ENCODE measurements at places on chromosomes 12 and 14. TPM values are rescaled to one million over a fixed set of nuclear protein-coding genes. Genes with fewer than 3 reads are reported as not detected.
A peak's percentile ranks its signal among the peaks of the same experiment; 100 is the strongest.

GRCh38 chr12:93168751-93169150, 209.0 kb upstream of the NUDT4 start:
- no peak for DNase-seq

DNA sequence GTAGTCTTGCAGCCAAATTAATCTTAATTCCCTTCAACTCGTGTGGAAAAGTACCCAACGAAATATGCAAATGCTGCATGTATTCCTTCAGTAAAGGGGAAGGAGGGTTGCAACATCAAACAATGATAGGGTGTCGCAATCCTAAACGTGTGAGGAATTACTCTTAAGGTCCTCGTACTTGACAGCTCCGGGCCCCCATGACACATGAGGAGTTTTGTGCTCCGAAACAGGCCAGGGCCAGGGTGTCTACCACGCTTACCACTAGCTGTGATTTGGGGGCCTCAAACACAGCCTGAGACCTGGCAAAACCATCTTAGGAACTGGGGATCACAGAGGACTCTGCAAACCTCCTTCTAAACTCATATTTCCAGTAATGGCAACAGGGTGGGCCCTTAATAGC, 20.4 kb downstream of the FOS start:
- no peak for DNase-seq

- no peak for DNase-seq
These were observed 92.7 kb downstream of the NCOR2 start for GRCh38 chr12:124474709-124475108.

DNA sequence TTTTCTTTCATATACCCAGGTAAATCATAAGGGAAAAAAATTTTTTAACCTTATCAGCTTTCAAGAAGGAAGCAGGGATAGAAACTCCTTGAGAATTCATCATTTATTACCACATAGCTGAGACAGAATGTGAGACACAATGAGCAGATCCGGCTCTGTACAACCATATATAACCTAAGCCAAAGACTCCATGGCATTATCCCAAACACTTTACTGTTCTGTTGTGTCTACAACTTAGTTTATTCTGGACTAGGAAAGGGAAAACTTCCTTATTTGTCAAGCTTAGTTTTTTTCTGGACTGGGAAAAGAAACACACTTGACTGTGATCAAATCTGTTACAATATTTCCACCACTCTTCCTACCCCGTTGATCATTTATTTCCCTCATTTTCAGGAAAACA, 38.3 kb upstream of the CATSPERB start:
- DNase-seq, result no peak

DNA sequence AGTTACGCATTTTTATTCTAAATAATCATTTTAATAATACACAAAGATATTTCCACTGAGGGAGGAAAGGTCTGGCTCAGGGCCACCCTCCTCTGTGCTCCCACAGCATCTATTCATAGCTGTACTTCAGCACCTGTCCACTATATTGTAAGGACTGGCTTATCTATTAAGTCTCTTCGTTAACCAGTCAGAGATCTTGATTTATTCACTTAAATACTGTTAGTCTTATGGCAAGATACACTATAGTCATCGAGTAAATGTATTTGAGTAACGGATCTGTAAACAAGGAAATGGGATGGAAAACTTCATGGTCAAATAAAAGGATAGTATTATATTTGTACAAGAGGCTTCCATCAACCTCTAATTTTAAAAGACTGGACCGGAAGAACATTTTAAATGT, 54.6 kb downstream of the SPTLC2 start:
- no peak for DNase-seq

GRCh38 chr12:54390176-54390667, 5.7 kb upstream of the ZNF385A start:
- no peak for DNase-seq

DNA sequence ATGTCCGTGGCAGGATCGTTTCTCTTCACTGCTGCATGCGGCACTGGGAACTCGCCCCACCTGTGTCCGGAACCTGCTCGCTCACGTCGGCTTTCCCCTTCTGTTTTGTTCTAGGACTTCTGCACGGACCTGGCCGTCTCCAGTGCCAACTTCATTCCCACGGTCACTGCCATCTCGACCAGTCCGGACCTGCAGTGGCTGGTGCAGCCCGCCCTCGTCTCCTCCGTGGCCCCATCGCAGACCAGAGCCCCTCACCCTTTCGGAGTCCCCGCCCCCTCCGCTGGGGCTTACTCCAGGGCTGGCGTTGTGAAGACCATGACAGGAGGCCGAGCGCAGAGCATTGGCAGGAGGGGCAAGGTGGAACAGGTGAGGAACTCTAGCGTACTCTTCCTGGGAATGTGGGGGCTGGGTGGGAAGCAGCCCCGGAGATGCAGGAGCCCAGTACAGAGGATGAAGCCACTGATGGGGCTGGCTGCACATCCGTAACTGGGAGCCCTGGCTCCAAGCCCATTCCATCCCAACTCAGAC, 1.2 kb downstream of the FOS start:
- DNase-seq, result no peak

DNA sequence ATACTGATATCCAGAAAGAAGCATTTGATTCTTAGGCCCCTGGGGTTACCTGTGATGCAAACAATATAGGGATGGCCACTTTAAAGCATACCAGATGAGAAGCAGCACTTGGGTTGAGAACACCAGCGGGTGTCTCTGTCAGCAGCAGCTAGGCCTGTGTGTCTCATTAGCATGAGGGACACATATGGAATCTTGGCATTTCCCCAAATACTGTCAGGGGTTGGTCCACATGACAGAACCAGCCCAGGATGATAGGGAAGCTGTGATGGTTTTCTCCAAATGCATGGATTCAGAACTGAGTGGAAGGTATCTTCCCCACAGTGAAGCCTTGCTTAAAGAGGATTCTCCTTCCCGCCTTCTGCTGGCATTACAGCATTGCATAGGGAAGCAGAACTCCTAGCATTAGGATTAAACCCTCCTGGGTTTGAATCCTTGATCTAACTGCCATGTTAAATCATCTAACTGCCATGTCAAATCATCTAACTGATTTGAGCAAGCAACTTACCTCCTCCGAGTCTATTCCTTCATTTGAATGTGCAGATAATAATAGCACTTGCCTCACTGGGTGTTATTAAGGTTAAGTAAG, 111.5 kb upstream of the WSCD2 start:
- DNase-seq, result no peak

DNA sequence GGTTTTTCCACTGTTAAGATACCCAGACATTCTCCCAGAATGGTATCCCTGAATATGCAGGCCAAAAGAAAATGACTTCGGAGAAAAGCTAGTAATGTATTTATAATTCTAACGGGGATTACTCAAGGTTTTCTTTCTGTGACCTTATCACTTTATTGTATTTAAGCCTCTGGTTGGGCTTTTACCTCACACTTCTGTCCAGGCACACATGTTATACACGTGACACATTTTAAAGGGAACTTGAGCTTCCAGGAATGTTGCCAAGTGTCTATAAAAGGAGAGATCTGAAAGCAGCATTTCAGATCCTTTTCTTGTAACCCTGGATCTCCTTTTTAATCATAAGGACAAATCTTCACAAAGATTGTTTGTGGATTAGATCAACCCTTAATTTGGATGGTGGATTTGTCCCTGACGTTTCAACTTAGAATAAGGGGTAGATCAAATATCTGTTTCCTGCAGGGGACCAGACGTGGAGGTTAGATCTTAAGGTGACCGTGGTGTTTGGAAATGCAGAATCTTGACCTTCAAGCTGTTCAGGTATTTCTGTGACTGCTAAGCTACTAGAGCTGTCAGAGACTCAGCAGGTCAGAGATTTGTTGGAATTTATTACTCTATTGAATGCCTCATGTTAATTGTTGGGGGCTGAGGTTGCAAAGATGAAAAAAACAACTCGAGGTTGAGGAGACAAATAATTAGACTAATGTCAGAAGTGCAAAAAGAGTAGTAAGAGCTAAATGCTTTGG, 1.5 kb downstream of the CIPC start:
- DNase-seq, result peak; percentile 74

DNA sequence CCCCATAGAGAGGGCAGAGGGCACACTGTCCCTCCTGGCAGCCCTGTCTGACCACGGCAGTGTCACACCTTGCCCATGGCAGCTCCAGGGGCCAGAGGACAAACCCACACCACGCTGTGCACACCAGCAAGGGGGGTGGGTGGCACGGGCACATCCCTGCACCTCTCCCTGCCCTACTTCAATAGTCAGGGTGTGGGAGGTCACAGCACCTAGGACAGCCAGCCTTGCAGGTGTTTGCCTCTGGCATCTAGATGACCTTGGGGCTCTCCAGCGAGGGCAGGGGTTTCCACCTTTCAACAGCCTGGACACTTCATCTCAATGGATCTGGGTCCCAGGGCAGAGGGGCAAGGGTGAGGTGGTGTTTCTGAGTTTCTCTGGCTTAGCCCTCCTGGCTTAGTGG, 69.2 kb downstream of the LGMN start:
- DNase-seq, result no peak

GRCh38 chr14:71264260-71264659, 357.0 kb downstream of the PCNX1 start:
- DNase-seq, result no peak

DNA sequence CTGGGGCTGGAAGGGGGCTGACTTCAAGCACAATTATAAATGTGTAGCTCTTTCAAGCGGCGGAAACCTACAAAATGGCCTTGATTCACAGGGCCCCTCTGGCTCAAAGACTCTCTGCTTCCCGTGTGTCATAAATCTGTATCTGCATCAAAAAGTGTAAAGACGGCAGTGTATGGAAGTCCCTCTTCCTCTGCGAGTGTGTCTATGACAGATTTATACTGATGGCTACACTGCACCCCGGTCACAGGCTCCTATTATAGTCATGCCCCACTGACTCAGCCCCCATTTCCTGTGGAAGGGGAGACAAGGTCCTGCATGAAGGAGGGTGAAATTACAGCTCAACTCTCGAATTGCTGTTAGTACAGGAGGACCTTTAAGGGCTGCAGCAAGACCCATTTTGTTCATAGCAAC, 68.6 kb downstream of the HMGA2 start:
- DNase-seq, result peak; percentile 39

- DNase-seq, result no peak
These were observed 324 bp downstream of the POLE start for GRCh38 chr12:132686825-132687210.

DNA sequence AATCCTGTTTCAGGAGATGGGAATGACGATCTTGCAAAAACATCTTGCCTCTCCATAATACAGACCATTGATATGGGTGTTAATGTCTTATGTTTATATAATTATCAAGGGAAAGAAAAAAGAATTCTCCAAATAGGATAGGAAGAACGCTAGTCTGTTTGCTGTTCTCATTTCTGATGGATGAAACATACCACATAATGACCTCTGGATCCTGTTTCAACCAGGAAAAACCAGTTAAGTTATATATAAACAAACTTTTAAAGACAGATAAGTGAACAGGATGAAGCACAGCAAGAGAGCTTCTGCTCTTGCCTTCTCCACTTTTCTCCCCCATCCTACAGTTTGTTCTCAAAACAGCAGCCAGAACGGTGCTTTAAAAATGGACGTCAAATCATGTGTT, 27.8 kb downstream of the COQ6 start:
- DNase-seq, result peak; percentile 20

DNA sequence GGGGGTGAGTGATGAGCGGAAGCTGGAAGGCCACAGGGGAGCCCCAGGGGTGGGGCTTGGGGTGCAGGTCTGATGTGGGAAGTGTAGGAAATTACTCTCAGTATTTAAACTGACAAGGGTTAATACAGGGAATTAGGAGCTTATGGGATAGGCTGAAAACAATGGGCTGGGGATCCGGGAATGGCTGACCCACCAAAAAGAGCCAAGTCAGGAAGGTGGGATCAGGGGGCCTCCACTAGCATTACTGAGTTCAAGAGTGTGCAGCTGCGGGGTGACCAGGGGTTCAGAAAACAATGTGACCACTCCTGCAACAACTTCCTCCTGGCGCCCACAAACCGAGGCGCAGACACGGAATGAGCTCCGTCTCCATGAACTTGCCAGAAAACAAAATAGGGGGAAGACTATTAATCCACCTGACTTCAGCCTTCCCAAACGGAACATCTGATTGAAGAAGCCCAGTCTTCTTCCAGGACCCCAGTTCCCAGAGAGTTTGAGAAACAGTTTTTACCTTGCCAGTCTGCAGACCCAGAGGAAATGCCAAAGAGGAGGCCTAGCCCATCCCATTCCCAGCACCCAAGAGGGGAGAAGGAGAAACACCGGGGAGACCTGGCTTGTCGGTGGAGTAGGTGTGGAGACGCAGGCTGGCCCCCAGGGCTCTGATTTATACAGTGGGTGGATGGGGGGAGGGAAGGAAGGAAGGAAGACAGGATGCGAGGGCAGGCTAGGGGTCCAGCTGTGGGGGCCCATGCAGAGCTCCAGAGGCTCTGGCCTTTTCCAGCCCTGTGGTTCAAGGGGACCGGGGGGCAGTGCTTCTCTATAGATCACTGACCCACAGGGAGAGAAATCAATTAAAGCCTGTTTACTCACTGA, 16.5 kb upstream of the YY1 start:
- no peak for DNase-seq

- no peak for DNase-seq
These were observed 9.4 kb upstream of the PTGR2 start for GRCh38 chr14:73842201-73842600.

The SLC6A13 gene
- total RNA-seq, result not detected

The GPR68 gene
- total RNA-seq, result 0.04 TPM

The ARHGEF40 gene
- 11.2 TPM for total RNA-seq

The CCDC184 gene
- 1.2 TPM for total RNA-seq

The ERH gene
- total RNA-seq, result 176 TPM

The ACOT6 gene
- not detected for total RNA-seq

The GCH1 gene
- total RNA-seq, result 4.6 TPM

The NEUROD4 gene
- not detected for total RNA-seq

The FAM161B gene
- 1.1 TPM for total RNA-seq

The GALNT6 gene
- total RNA-seq, result not detected

The MGST1 gene
- 218 TPM for total RNA-seq

The BMAL2 gene
- 14.7 TPM for total RNA-seq

The MYO1A gene
- not detected for total RNA-seq

The KRT83 gene
- total RNA-seq, result not detected
